ENCODE measurements at places on chromosomes 16 and 17. TPM values are rescaled to one million over a fixed set of nuclear protein-coding genes. Genes with fewer than 3 reads are reported as not detected.

Gene GFAP
- polyA plus RNA-seq = 1.3 TPM

Gene KCNH6
- polyA plus RNA-seq = not detected

Gene CCL15
- polyA plus RNA-seq = 30.1 TPM

Gene RGS9
- polyA plus RNA-seq = 16.9 TPM

Gene CCL4
- 12.7 TPM for polyA plus RNA-seq

Gene ZG16
- polyA plus RNA-seq = 237 TPM

Gene CA10
- not detected for polyA plus RNA-seq

Gene FNDC8
- polyA plus RNA-seq = not detected

Gene ZNF205
- polyA plus RNA-seq = 12.6 TPM

Gene ODAD4
- polyA plus RNA-seq = 0.41 TPM

All from sigmoid colon (tissue), 7 donors.